ENCODE measurements at places on chromosomes 7 and 10. TPM values are rescaled to one million over a fixed set of nuclear protein-coding genes. Genes with fewer than 3 reads are reported as not detected.
A peak's percentile ranks its signal among the peaks of the same experiment; 100 is the strongest.

DNA sequence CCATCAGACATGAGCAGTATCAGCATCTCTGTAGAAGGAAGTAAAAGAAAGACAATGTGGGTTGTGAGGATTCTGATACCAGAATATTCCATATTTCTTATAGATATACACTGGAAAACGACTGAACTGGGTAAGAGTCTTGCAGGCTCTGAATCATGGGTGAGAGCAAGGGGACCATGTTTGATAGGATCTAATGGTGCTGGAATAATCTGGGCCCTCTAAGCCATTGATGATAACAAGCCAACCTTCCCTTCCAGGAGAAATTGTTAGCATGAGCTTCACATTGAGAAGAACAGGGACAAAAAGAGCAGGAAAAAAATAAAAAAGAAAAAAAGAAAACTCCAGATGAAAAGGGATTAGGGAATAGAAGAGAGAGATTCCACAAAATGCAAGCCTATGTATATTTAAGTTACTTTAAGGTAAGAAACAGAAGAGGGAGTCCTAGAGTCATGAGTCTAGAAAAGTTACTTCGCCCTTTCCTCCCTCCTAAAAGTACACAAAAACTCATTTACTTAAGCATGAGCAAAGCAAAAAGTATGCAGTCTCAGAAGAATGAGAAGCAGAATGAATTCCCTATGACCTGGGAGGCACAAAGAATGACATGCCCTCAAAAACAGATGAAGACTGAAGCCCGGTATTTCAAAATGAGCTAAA lies 181.9 kb downstream of the TMEM26 start:
- DNase-seq = no peak

DNA sequence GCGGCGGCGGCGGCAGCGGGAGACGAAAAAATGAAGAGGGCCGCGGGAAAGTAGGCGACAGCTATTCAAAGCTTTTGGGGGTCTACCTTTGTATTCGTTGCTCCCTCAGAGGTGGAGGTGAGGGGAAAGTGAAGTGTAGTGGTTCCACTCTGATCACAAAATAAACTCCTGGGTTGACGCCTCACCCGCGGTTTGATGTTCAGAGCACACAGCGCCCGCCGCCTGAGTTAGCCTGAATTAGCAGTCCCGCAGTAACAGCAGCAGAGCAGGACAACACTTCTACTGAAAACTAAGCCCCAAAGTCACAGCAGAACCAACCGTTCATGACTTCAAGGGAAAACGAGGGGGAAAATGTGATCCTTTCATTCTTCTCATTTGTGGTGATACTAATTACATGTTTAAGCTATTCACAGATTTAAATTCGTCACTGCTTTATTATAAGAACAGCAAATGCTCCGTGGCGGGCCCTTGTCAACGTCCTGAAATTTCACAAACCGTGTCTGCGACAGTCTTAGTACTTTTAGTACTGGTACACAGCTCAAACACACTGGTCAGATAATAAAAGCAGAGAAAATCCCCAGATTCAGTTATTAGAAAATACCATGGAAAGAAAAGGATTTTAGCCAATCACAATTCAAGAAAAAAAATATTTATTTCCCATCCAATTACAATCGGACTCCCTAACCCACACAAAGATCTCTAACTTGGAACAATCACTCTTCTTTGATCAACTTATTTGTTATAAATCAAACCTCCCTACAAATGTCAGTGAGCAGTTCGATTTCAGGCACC lies 563 bp upstream of the JMJD1C start:
- DNase-seq = peak; percentile 62

DNA sequence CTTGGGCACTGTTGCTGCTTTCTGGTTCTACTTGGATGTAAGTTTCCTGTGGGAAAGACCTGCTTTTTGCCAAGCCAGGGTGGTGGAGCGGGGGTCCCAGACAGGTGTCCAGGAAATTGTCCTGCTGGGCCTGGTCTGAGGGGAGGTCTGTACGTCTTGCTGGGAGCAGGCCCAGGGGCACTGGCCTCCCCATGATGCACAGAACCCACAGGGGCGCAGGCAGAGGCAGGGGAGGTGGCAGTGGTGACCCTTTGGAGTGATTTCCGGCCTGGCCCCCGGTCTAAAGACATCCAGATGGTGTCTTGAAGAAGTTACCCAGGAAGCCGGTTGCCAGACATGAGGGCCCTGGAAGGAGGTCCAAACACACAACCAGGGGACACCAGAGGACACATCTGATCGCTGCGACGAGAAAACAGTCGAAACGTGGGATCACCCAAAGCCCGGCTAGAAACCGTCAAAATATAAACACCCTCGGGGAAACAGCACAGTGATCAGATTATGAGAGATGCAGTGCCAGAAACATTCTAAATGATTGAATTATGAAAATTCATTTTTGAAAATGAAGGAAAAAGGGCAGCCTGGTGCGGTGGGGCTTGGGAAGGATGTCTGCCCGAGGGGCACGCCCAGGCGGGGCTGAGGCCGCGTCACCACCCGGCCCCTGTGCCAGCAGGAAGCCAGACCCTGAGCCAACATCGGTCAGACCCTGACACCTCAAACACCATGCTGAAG lies 59.6 kb downstream of the TMEM270 start:
- no peak for DNase-seq

- DNase-seq = no peak
Observed at GRCh38 chr7:131733604-131734003, 177.2 kb upstream of the PODXL start.

DNA sequence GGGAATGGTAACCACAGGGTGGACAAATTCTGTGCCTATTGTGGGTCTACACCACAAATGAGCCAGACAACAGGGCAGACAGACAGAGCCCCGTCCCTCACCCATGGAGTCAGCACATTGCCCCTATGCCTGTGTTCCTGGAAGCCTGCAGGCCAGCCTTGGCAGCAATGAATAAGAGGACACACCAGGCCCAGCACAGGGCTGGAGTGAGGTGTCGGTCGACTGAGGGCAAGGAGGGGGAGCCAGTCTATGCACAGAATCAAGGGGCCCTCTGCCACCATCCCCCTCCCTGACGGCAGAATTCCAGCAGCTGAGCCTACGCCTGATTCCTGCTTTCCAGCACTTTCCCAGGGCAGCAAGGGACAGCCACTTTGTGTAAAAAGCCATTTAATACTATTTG lies 98.2 kb downstream of the CALN1 start:
- DNase-seq = no peak

GRCh38 chr10:35017608-35018007 lies 72.5 kb downstream of the CUL2 start:
- no peak for DNase-seq

Gene GARIN1A
- total RNA-seq = 1.1 TPM

Gene ZEB1
- 29.7 TPM for total RNA-seq

Gene VWDE
- total RNA-seq = 0.09 TPM
